T follicular helper cell (primary cell): ENCODE measurements at places on chromosomes 3 and 15.

- no peak for DNase-seq
Observed at GRCh38 chr3:97736928-97737327, 27.6 kb upstream of the ARL6 start.

DNA sequence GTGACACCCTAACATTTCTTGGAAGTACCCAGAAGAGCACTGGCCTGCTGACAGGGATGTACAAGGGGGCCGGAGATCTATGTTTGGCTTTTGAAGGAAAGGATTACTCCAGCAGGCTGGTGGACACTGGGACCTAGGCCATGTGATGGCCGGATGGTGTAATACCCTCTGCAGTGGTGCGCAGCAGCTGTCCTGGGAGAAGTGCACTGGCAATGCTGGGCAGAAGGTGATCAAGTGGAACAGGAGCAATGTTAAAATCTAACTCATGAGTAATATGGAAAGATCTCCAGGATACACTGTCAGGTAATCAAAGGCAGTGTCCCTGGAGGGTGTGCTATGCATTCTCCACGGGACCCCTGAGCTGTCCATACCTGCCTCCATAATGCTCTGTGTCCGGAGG is 71.2 kb upstream of the POMGNT2 start:
- no peak for DNase-seq

- DNase-seq: no peak
Observed at GRCh38 chr3:134627831-134628230, 23.0 kb downstream of the KY start.

GRCh38 chr15:63318344-63318743 is 40.9 kb downstream of the APH1B start:
- DNase-seq: no peak

GRCh38 chr3:148223266-148223665 is 474.4 kb upstream of the AGTR1 start:
- no peak for DNase-seq

GRCh38 chr3:24139463-24140412 is 194.7 kb downstream of the NR1D2 start:
- DNase-seq: no peak
